ENCODE measurements at places on chromosomes 16 and 17. TPM values are rescaled to one million over a fixed set of nuclear protein-coding genes. Genes with fewer than 3 reads are reported as not detected.

Gene SPIRE2
- 0.54 TPM for total RNA-seq

Gene MYH8
- total RNA-seq, result not detected

Gene SDR42E1
- total RNA-seq, result 2.7 TPM

Gene PRKAR1A
- 97.2 TPM for total RNA-seq

Gene KRT31
- total RNA-seq, result not detected

Gene CETP
- total RNA-seq, result 2.2 TPM

Gene CUEDC1
- total RNA-seq, result 0.54 TPM

Gene VTN
- total RNA-seq, result not detected

Gene PITPNM3
- 0.54 TPM for total RNA-seq

Gene ABCA8
- total RNA-seq, result under 0.01 TPM

Gene TMEM238L
- not detected for total RNA-seq

Gene CIAO3
- 72.2 TPM for total RNA-seq

Gene GP1BA
- 2.2 TPM for total RNA-seq

Data from hematopoietic multipotent progenitor cell (in vitro differentiated cells).